ENCODE measurements at places on chromosomes 7 and 10.

DNA sequence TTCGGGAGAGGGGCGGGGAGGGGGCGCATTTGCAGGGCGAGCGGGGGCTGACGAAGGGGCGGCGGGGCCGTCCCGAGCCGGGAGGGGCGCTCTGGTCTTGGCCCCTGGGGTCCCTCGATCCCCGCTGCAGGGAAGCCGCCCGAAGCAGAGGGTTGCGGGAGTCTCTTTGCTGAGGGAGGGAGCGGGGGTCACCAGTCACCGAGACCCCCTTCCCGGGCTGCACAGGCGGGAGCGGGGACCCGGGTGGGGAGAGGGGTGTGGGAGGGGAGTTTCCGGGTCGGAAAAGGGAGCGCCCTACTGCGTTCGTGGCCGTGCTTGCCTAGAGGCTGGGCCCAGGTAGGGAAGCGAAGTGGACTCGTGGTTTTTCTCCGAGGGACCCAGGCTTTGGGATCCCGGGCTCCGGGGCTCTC, 422 bp downstream of the AP1S1 start:
- no peak for DNase-seq

DNA sequence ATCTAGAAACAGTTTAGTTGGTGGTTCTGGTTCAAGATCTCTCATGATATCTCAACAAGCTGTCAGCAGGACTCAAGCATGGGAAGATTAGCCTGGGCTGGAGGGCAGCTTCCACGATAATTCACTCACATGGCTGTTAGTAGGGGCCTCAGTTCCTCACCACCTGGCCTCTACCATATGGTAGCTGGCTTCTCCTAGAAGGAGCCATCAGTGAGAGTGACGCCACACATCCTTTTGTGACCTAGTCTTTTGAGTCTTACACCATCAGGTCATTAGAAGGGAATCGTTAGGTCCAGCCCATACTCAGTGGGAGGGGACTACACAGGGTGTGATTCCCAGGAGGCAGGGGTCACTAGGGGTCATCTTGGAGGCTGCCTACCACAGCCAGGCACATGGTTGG, 239.3 kb upstream of the PLPP4 start:
- DNase-seq: no peak

GRCh38 chr10:33099748-33100147, 141.7 kb upstream of the ITGB1 start:
- DNase-seq: no peak

DNA sequence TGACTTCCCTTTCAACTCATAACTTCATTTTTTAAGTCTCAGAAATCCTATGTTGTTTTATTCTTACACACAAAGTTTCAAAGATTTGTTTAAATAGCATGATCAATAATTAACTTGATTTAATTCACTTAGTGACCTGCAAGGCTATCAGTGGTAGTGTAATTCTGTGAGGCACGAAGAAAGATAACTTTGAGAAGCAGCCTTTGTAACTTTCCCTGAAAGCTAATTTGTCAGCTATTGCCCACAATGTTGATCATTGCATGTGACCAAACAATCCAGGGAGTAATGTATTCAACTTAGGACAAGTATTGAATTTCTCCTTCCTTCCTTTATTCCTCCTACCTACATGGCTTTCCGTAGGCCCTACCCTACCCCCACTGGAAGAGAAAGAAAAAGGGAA, 111.0 kb downstream of the SEMA3D start:
- DNase-seq: no peak

DNA sequence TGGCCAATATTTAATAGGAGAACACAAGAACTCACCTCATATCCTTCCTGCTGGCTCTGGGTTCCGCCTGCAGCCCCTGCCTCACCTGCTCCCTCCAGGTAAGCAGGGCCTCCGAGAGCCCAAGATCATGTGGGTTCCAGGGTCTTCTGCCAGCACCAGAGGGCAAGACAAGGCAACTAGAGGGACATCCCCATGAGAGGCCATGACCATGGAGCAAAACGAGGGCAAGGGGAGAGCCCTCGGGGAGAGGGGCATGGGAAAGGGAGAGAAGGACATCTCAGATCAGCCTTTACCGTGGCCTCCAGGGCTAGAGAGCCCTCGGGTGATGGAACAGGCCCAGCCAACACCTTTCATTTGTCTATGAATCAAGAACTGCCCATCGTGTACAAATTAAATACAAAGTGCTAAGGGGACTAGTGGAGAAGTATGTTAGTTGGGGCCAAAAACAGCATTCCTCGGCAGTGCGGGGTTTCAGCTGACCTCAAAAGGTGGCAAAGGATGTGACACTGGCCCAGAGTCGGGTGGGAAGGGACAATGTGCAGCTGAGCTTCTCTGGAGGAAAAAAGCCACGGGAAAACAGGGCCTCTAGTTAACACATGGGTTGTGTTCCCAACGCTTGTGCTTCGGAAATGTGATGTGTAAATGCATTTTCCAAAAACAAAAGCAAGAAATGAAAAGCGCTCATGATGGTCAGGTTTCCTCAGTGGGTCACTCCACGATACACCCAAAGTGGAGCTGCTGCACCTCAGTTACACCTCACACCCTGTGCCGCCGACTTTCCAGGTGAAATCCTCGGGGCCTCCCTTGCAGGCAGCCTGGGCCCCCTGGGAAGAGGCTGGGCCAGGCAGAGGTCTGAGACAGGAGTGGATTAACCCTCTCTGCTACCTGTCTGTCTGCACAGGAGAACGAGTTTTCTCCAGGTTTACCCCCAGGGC, 2.0 kb downstream of the AOC1 start:
- DNase-seq: no peak

DNA sequence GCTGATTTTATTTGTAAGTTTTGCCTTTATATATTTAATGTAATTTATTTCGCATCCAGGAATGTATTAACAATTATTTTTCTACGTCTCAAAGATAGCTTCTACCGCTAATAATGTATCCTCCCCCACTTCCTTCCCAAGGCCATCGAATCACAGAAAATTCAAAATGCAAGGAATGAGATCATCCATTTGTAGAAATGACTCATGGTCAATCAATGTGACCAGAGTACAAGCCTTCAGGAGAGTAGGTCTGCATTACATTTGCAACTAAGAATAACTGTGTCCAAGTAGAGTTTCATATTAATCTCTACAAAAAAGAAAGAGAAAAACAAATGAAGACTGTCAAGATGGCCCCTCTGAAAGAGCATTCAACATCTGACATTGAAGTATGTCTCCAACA, 205.9 kb upstream of the PHF14 start:
- peak; percentile 16 for DNase-seq

DNA sequence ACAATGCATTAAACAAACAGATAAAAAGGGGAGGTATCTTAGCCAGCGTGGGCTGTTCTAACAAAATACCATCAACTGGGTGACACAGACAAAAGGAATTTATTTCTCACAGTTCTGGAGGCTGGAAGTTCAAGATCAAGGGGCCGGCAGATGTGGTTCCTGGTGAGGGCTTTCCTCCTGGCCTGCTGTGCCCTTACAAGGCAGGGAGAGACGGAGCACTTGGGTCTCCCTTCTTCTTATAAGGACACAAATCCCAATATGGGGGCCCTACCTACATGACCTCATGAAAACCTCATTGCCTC, 281.6 kb upstream of the KLF14 start:
- DNase-seq: no peak

GRCh38 chr7:20330239-20330927, at the start of gene ITGB8:
Gene ITGB8, plus strand, starts transcription at chr7:20330900. Its CDS starts 907 bp downstream, at chr7:20331807.
- peak; percentile 44 for DNase-seq

GRCh38 chr7:30327813-30328212, 43.4 kb downstream of the ZNRF2 start:
- no peak for DNase-seq

GRCh38 chr10:3167611-3168330, 4.8 kb downstream of the PITRM1 start:
- DNase-seq: no peak

DNA sequence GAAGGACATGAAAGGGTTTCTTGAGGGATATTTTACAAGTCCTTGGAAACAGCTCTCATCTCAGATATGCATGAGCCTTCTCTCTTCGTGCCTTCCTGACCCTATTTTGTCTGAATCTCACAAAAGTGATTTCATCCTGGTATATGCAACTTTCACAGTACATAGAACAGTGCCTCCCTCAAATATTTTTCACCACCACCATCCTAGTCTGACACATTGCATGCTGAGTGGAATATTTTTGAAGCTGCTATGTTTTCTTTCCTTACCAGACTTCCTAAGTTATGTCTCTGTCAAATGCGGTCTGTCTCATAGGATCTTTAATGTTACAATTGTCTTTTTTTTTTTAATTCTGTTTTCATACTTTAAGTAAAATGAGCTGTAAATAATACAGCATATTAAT, 673.3 kb upstream of the LRRN3 start:
- DNase-seq: no peak

DNA sequence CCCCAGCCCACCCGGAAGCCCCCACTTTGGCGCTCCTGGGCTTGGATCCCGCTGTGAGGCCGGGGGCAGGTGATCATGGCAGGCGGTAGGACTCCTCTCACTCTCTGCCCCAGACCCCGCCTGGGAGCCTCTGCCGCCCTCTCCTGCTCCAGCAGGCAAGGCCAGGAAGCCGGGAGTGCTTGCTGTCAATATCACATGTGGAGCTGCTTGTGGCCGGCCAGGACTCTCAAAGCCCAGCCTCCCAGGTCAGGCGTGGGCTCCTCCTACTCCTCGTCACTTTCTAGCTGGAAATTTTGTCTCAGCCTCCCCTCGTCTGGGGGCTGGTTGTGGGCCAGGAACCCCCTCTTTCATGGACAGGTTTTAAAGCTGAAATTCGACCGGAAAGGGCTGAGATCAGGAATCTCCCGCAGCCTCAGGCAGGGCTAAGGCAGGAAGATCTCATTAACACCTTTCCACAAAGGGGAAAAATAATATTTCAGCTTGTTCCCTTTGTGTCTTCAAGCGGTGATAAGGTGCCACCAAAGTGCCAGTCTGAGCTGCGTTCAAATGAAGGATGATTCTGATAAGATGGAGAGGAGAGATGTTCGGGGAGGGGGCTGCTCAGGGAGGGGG, 273.6 kb upstream of the PODXL start:
- DNase-seq: no peak

- no peak for DNase-seq
Observed at GRCh38 chr7:157554393-157555238, 217.8 kb downstream of the DNAJB6 start.

- no peak for DNase-seq
Observed at GRCh38 chr10:69963178-69963834, 89.3 kb upstream of the MACROH2A2 start.

Measured in K562 (cell line).